Fibroblast of lung (primary cell): ENCODE measurements at places on chromosomes 5 and 9. TPM values are rescaled to one million over a fixed set of nuclear protein-coding genes. Genes with fewer than 3 reads are reported as not detected.

The RNF208 gene
- 0.26 and 0.33 TPM in 2 replicates for total RNA-seq

The BTNL3 gene
- total RNA-seq = not detected in 2 replicates

The OBP2B gene
- not detected in 2 replicates for total RNA-seq

The OR1J2 gene
- 0.26 and 0.33 TPM in 2 replicates for total RNA-seq

The ACOT12 gene
- 0.26 and 2.0 TPM in 2 replicates for total RNA-seq

The EGFLAM gene
- total RNA-seq = 0.33 and 3.6 TPM in 2 replicates

The NIM1K gene
- 7.7 and 14.7 TPM in 2 replicates for total RNA-seq

DNA sequence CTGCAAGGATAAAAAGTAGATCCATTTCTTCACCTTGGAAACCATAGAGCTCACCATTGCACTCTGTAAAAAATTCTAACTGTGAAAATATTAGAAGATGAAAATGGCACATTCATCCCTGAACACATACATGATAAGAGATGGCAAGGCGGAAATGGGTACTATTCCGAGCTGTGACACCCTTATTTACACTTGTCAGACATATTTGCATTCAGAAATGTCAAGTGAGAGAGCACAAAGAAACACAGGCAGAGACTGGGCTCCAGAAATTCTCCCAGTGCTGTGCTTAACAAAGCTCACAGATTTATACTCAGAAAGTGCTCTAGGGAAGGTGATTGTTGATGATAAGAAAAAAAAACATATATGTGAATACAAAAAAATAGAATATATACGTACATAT, 170.3 kb upstream of the PUM3 start:
- no peaks in the 10 kb centered on the region for H3K36me3 ChIP-seq
- DNase-seq = no peak
- H3K27me3 ChIP-seq = no peaks in the 10 kb centered on the region
- H3K4me1 ChIP-seq = no peaks in the 10 kb centered on the region
- no peak overlapping the region for H3K4me3 ChIP-seq

GRCh38 chr9:130313103-130313858, 47.7 kb downstream of the HMCN2 start:
- no peak overlapping the region for H3K4me3 ChIP-seq
- no peak for DNase-seq
- H3K27ac ChIP-seq = no peak overlapping the region

DNA sequence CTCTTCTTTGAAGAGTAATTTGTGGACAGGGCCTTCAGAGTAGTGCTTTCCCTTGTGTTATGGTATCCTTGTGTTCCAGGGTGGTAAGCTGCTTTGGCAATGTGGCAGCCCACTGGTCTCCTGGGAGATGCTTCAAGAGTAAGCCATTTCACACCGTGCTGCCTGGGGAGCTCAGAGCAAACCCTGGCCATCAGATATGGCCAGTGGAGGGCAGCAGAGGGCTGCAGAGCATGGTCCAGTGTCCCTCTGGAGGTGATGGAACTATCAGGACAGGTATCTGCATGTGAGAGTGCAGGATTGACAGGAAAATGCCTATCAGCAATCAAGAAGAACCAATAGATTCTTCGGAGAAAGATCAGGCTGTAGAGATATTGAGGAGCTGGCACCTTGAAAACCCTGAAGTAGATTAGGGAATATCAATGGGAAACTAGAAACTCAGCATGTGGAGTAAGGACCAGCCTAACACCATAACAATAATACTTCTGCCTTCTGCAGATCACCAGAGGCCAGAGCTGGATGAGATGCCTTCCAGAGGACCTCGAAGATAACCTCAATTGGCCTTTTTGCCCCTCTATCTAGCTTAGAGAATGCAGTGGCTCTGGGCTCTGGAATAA, 90.8 kb downstream of the PLPPR1 start:
- DNase-seq = no peak
- H3K36me3 ChIP-seq = no peaks in the 10 kb centered on the region
- H3K27me3 ChIP-seq = no peaks in the 10 kb centered on the region
- H3K4me3 ChIP-seq = no peak overlapping the region
- H3K27ac ChIP-seq = no peak overlapping the region
- H3K4me1 ChIP-seq = no peaks in the 10 kb centered on the region

- no peak for DNase-seq
- H3K36me3 ChIP-seq = no peaks in the 10 kb centered on the region
- H3K4me3 ChIP-seq = no peak overlapping the region
- H3K27ac ChIP-seq = no peak overlapping the region
These were observed 16.0 kb downstream of the TERT start for GRCh38 chr5:1278656-1279442.

DNA sequence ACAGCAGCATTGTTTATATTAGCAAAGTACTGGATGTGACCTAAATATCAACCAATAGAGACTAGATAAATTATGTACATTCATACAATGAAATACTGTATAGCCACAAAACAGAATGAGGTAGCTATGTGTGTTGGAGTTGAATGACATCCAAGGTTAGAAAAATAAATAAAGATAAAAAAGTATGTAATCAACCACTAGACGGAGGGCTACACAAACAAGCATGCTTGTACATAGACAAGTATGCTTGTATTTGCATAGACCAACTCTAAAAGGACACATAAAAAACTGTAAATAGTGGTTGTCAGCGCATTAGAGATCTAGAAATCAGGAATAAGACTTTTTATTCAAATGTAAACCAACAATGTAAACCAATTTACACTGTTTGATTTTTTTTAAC, 3.0 kb downstream of the FEM1C start:
- DNase-seq = peak; percentile 52
- no peaks in the 10 kb centered on the region for H3K4me1 ChIP-seq
- H3K27ac ChIP-seq = peak overlapping the region; percentile 98
- peak overlapping the region; percentile 87 for H3K4me3 ChIP-seq
- no peaks in the 10 kb centered on the region for H3K27me3 ChIP-seq

- no peak overlapping the region for H3K4me3 ChIP-seq
- no peak for DNase-seq
- no peak overlapping the region for H3K27ac ChIP-seq
- H3K36me3 ChIP-seq = peaks cover 11% of the 10 kb centered on the region
These were observed 67.4 kb downstream of the TNPO1 start for GRCh38 chr5:72883850-72884249.

DNA sequence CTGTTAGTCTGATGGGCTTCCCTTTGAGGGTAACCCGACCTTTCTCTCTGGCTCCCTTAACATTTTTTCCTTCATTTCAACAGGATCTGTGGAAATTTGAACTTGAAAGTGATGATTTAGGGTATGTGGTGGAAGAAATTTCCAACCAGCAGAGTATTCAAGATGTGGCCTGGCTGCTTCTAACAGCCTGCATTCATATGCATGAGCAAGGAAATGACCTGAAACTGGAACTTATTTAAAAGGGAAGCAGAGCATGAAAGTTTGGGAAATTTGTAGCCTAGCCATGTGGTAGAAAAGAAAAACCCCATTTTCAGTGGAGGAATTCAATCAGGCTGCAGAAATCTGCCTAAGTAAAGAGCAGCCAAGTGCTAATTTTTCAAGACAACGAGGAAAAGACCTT, 41.7 kb downstream of the UNC13B start:
- no peak for DNase-seq
- no peak overlapping the region for H3K4me3 ChIP-seq
- no peaks in the 10 kb centered on the region for H3K27me3 ChIP-seq

DNA sequence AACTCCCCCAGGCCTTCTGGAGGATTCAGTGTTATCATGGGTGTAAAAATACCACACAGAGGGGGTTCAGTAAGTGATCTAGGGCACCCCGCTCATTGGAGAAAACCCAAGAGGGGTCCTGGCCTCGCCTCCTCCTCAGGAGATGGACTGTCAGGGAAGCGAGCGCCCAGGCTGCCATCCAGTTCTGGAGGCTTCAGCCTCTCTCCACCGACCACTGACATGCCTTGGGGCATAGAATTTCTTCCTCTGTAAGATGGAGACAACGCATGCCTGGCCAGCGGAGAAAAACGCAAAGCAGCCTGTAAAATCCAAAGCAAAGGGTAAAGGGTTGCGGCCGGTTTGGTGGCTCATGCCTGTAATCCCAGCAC, 165.4 kb downstream of the COL23A1 start:
- no peak overlapping the region for H3K27ac ChIP-seq
- H3K36me3 ChIP-seq = no peaks in the 10 kb centered on the region
- no peak for DNase-seq
- no peaks in the 10 kb centered on the region for H3K27me3 ChIP-seq
- H3K4me1 ChIP-seq = no peaks in the 10 kb centered on the region

DNA sequence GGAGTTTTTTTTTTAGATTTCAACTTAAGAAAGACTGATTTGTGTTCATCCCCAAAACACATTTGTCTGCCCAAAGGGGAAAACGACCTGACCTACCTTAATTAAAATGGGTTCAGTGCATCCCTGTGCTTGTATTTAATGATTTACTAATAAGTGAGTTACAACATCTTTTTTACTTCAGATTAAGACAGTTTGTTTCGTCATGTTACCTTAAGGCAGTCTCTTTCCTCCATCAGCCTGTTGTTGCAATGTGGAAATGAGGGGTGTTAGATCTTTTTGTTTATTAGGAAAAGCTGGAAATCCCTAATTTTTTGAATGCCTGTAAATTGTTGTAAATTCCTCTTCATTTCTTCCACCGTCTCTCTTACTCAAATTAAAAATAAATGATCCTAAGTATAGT, 177.5 kb downstream of the GDNF start:
- DNase-seq = no peak
- no peak overlapping the region for H3K27ac ChIP-seq
- no peaks in the 10 kb centered on the region for H3K36me3 ChIP-seq
- H3K27me3 ChIP-seq = no peaks in the 10 kb centered on the region
- H3K4me3 ChIP-seq = no peak overlapping the region

DNA sequence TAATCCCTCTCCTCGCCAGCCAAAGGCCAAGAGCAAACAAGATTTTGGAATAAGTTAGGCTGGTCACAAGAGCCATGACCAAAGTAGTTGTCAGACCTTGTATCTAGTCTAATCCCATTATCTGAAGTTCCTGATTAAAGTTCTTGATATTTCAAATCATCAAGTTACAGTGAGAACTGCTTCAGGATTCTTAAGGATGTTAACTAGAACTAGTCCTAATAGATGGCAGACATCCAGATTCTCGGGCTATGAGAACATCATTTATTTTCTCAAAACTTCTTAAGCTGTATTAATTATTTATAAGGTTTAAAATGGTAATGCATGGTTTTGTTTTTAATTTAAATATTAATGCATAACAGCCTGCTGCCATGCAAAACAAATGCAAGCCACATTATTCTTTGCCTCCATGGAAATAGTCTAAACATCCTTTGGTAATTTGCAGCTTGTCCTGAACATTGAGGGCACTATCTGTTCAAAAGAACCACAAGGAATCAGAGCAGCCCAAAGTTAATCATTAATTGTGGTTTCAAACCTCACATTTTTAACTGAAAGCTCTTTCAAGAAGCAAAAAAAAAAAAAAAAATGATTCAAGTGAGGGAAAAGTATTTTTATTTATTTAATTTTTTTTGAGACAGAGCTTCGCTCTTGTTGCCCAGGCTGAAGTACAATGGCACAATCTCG, 95.1 kb downstream of the TTC39B start:
- H3K36me3 ChIP-seq = no peaks in the 10 kb centered on the region
- DNase-seq = peak; percentile 91
- H3K4me3 ChIP-seq = no peak overlapping the region
- no peaks in the 10 kb centered on the region for H3K27me3 ChIP-seq
- no peak overlapping the region for H3K27ac ChIP-seq

GRCh38 chr9:94112716-94113465, 28.6 kb downstream of the PTPDC1 start:
- H3K27me3 ChIP-seq = no peaks in the 10 kb centered on the region
- no peak overlapping the region for H3K4me3 ChIP-seq
- H3K27ac ChIP-seq = no peak overlapping the region
- no peaks in the 10 kb centered on the region for H3K36me3 ChIP-seq
- peak; percentile 60 for DNase-seq

DNA sequence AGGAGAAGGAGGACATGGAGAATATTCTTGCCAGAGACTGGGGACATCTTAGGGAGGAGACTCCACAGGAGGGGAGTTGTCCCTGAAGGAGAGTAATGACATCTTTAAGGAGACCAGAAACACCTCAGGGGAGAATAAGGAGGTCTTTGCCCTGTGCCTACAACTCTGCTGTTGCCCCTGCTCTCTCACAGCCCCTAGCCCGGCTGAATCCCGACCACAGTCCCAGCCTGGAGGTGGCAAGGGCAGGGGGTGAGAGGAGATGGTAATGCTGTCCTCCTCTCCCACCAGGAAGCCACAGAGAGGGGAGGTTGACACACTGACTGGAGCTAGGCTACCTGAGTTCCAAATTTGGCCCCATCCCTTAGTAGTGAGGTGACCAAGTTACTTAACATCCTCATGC, 30.2 kb upstream of the ENHO start:
- no peak overlapping the region for H3K4me3 ChIP-seq
- no peak for DNase-seq
- H3K27me3 ChIP-seq = no peaks in the 10 kb centered on the region
- no peaks in the 10 kb centered on the region for H3K4me1 ChIP-seq
- no peaks in the 10 kb centered on the region for H3K36me3 ChIP-seq

- no peaks in the 10 kb centered on the region for H3K4me1 ChIP-seq
- H3K4me3 ChIP-seq = no peak overlapping the region
- DNase-seq = no peak
These were observed 153.6 kb downstream of the MSX2 start for GRCh38 chr5:174877987-174878386.

GRCh38 chr5:68432682-68433081, 217.1 kb downstream of the PIK3R1 start:
- no peaks in the 10 kb centered on the region for H3K36me3 ChIP-seq
- H3K4me3 ChIP-seq = no peak overlapping the region
- H3K4me1 ChIP-seq = no peaks in the 10 kb centered on the region
- no peak for DNase-seq
- H3K27ac ChIP-seq = no peak overlapping the region
- H3K27me3 ChIP-seq = no peaks in the 10 kb centered on the region

GRCh38 chr9:106632621-106633020, 230.3 kb upstream of the ZNF462 start:
- no peak overlapping the region for H3K27ac ChIP-seq
- H3K4me1 ChIP-seq = no peaks in the 10 kb centered on the region
- H3K4me3 ChIP-seq = no peak overlapping the region

DNA sequence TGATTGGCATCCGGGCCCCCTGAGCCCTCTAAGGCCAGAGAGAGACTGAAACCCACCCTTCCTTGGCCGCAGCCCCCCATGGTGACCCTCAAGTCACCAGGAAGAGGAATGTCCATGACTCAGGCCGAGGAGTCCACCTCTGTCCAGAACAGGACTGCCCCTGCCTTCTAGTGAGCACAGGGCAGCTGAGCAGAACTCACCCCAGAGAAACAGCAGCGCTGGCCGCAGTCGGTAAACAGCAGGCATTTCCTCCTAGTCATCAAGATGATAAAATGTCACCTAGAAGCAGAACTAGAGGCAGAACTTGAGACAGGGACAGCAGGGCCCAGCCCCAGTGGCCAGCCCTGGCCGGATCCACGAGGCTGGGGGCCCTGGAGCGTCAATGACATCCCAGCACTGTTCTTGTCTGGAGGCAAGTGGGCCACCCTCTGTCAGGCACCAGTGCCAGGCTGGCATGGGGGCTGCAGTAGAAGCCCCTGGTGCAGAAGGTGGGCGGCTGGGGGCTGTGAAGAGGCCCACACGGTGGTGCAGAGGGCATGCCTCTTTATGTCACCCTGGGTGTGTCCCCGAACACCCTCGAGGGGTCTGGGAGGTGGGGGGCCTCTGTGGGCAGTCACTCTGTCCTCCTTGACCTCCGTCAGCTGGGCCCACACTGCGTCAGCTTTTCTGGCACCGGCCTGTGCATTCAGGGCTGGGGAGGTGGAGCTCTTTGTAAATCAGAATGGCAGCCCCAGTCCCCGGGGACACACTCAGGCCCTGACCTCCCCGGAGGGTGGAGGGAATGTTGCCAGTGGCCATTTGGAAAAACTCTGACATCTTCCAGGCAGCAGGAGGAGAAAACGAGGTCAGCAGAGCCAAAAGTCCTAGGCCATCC, 83.0 kb downstream of the NTNG2 start:
- H3K36me3 ChIP-seq = no peaks in the 10 kb centered on the region
- H3K27ac ChIP-seq = no peak overlapping the region
- H3K4me1 ChIP-seq = peaks cover 16% of the 10 kb centered on the region
- DNase-seq = no peak
- no peak overlapping the region for H3K4me3 ChIP-seq
